ENCODE measurements at places on chromosomes 5 and 9. TPM values are rescaled to one million over a fixed set of nuclear protein-coding genes. Genes with fewer than 3 reads are reported as not detected.

The CTSV gene
- total RNA-seq, result 0.16 TPM

The NMUR2 gene
- total RNA-seq, result not detected

The NREP gene
- 19.7 TPM for total RNA-seq

The CARD9 gene
- total RNA-seq, result 0.79 TPM

The SLC46A2 gene
- not detected for total RNA-seq

The EPB41L4A gene
- total RNA-seq, result 0.09 TPM

The EIF4EBP3 gene
- total RNA-seq, result 1.7 TPM

The GRXCR2 gene
- total RNA-seq, result not detected

The PCDHGA10 gene
- 2.3 TPM for total RNA-seq

The CNOT8 gene
- total RNA-seq, result 42.1 TPM

The TMEM252 gene
- total RNA-seq, result not detected

The PCDHGA6 gene
- total RNA-seq, result 3.9 TPM

The OR2V2 gene
- not detected for total RNA-seq

The C5orf46 gene
- total RNA-seq, result not detected

The APBB3 gene
- 30.9 TPM for total RNA-seq

The DMRT3 gene
- not detected for total RNA-seq

The SV2C gene
- not detected for total RNA-seq

The ASTN2 gene
- total RNA-seq, result 14.7 TPM

The CCL19 gene
- not detected for total RNA-seq

The BARX1 gene
- not detected for total RNA-seq

The SLC6A7 gene
- not detected for total RNA-seq

The LMNB1 gene
- total RNA-seq, result 9.1 TPM

The CFAP157 gene
- total RNA-seq, result 0.09 TPM

The KDM4C gene
- total RNA-seq, result 31.1 TPM

The GMCL2 gene
- total RNA-seq, result not detected

The GLDC gene
- 0.09 TPM for total RNA-seq

The PNPLA7 gene
- total RNA-seq, result 1.8 TPM

The VLDLR gene
- 17.3 TPM for total RNA-seq

The DIPK1B gene
- total RNA-seq, result 1.1 TPM

The BARHL1 gene
- total RNA-seq, result not detected

The NRG2 gene
- total RNA-seq, result 0.32 TPM

The ANKRD34B gene
- total RNA-seq, result not detected

The ADAMTS16 gene
- total RNA-seq, result not detected

The CBY3 gene
- total RNA-seq, result 0.16 TPM

The SLC6A19 gene
- not detected for total RNA-seq

The SLC25A2 gene
- total RNA-seq, result not detected

The DAB2IP gene
- total RNA-seq, result 4.4 TPM

The ENHO gene
- 0.26 TPM for total RNA-seq

The SEC24A gene
- total RNA-seq, result 11.6 TPM

The CPLANE1 gene
- total RNA-seq, result 11.2 TPM

The ZNF658 gene
- total RNA-seq, result 4.6 TPM

Measured in bronchial smooth muscle cell (primary cell).